H1 (cell line): ENCODE measurements at places on chromosomes 11 and 22. TPM values are rescaled to one million over a fixed set of nuclear protein-coding genes. Genes with fewer than 3 reads are reported as not detected.

The KCNJ5 gene
- polyA plus RNA-seq, result 0.03 and 0.05 TPM in 2 replicates

DNA sequence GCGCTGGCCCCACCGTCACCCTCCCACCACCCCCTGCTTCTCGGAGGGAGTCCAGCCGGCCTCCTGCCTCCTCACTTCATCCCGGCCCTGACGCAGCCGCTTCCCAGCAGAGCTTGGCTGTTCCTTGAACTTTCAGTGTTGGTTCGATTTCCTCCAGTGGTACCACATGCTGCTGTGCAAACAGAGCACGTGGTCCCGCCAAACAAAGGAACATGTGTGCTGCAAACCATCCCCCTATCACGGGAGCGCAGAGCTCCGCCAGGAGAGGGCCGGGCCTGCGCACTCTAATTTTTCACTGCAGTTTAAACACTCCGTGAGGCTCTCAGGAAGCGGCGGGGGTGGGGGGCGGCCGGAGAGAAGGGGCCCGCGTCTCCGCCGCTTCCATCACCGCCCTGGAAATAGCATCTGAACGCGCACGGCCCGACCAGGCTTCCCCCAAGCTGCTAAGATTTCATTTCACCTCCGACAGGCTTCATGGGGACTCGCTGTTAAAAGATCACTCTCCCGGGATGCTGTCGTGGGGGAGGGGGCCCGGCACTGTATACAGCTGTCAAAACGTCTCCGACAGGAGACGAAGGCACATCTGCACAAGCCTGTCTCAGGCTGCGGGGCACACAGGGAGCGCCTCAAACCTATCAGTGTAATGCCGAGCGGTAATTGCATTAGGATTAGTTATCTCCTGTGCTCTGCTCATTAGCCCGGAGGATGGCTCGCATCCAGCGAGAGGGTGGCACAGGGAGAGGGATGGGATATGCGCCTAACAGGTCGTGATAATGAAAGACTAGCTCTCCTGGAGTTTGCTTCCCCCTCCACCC lies 269.9 kb upstream of the SORL1-AS1 start:
- H3K4me1 ChIP-seq, result no peaks in the 10 kb centered on the region; the same call in 1 of the 2 replicates
- peak overlapping the region; percentile 51 for H3K4me3 ChIP-seq
- peaks cover 5% of the 10 kb centered on the region; the same call in 1 of the 2 replicates for H3K27me3 ChIP-seq
- no peak overlapping the region for H3K27ac ChIP-seq
- no peaks in the 10 kb centered on the region for H3K36me3 ChIP-seq
- peak; percentile 33 for DNase-seq

- no peaks in the 10 kb centered on the region for H3K27me3 ChIP-seq
- no peaks in the 10 kb centered on the region for H3K4me1 ChIP-seq
- DNase-seq, result no peak
- H3K36me3 ChIP-seq, result no peaks in the 10 kb centered on the region
- H3K4me3 ChIP-seq, result no peak overlapping the region
- H3K27ac ChIP-seq, result no peak overlapping the region
Measured at GRCh38 chr22:43375951-43376455, 32.8 kb upstream of the SCUBE1 start.

- no peak for DNase-seq
- H3K4me1 ChIP-seq, result no peaks in the 10 kb centered on the region
- no peaks in the 10 kb centered on the region for H3K27me3 ChIP-seq
- no peak overlapping the region for H3K27ac ChIP-seq
- no peak overlapping the region for H3K4me3 ChIP-seq
- H3K36me3 ChIP-seq, result no peaks in the 10 kb centered on the region
Measured at GRCh38 chr11:103895106-103895505, 141.3 kb upstream of the DDI1 start.

GRCh38 chr11:126696982-126697381 lies 303.6 kb downstream of the KIRREL3 start:
- peaks cover 10% of the 10 kb centered on the region; the same call in 1 of the 2 replicates for H3K4me1 ChIP-seq
- no peak overlapping the region for H3K4me3 ChIP-seq
- no peak for DNase-seq

- peaks cover 4% of the 10 kb centered on the region; the same call in 1 of the 2 replicates for H3K4me1 ChIP-seq
- no peaks in the 10 kb centered on the region for H3K27me3 ChIP-seq
- no peak for DNase-seq
Measured at GRCh38 chr11:13104619-13105236, 95.6 kb downstream of the RASSF10 start.
